Esophagus muscularis mucosa (tissue), 4 donors: ENCODE measurements at places on chromosomes 2 and 18. TPM values are rescaled to one million over a fixed set of nuclear protein-coding genes. Genes with fewer than 3 reads are reported as not detected.

The PDE11A gene
- not detected for total RNA-seq

The AP1S3 gene
- 2.7 TPM for total RNA-seq

- DNase-seq = no peak
- no peak overlapping the region for H3K4me3 ChIP-seq
- peaks cover 12% of the 10 kb centered on the region for H3K4me1 ChIP-seq
- H3K27me3 ChIP-seq = no peaks in the 10 kb centered on the region
Observed at GRCh38 chr18:39942702-39943101, 2012.3 kb upstream of the PIK3C3 start.

- no peaks in the 10 kb centered on the region for H3K4me1 ChIP-seq
- H3K27me3 ChIP-seq = no peaks in the 10 kb centered on the region
- no peak overlapping the region for H3K4me3 ChIP-seq
- H3K27ac ChIP-seq = no peak overlapping the region
Observed at GRCh38 chr2:140122001-140122400, 1341.8 kb upstream of the NXPH2 start.

DNA sequence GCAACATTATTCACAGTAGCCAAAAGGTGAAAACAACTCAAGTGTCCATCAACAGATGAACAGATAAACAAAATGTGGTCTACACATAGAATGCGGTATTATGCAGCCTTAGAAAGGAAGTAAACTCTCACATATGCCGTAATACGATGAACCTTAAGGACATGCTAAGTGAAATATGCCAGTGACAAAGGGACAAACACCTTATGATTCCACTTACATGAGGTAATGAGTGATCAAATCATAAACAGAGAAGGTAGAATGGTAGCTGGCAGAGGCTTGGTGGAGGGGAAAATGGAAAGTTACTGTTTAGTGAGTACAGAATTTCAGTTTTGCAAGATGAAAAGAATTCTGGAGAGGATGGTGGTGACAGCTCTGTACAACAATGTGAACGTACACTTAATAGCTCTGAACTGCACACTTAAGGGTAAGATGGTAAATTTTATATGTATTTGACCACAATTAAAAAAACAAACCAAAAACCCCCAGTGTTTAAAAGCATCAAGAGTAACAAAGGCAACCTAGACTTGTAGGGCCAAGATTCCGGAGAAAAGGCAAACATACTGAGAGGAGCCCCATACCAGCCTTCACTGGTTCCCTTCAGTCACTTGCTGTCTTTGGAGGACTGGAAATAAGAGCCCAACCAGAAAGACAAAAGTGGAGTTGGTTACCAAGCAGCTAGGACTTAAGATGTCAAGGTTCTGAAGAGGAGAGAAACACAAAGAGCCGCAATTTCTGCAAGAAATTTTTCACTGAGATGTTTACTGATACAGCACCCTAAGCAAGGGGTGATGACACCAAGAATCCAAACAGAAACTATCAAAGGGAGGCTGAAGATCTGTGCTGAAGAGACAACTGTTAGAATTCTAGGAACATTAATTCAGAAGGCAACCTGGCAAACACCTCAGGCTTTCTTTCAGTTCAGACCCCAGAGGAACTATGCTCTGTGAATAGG lies 61.3 kb downstream of the CUL3 start:
- no peaks in the 10 kb centered on the region for H3K27me3 ChIP-seq
- no peak overlapping the region for H3K4me3 ChIP-seq
- H3K27ac ChIP-seq = no peak overlapping the region
- peaks cover 44% of the 10 kb centered on the region for H3K4me1 ChIP-seq
- DNase-seq = no peak

GRCh38 chr2:48693645-48694044 lies 61.9 kb downstream of the LHCGR start:
- no peaks in the 10 kb centered on the region for H3K36me3 ChIP-seq
- H3K4me1 ChIP-seq = peaks cover 40% of the 10 kb centered on the region
